Right ventricle myocardium superior (tissue), 1 donor: ENCODE measurements at places on chromosomes 3 and 15.

DNA sequence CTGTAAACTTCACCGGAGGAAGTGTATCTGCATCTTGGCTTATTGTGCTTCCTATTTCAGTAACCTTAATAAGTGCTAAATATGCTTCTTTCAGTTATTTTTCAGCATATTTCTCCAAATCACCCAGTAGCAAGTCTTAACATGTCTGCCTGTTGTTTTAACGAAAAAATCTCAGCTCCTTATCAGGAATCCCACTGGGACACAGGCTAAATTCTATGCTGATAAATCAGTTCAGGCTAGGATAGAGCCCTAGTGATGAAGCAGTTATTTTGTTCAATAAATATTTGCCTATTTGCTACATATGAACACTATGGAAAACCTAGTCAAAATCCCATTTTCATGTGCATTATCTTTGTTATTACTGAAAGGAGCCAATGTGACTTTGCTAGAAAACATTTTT, 8.2 kb upstream of the MITF start:
- DNase-seq: no peak

- no peak for DNase-seq
Observed at GRCh38 chr15:63759752-63760151, 74.0 kb downstream of the HERC1 start.

GRCh38 chr15:79282371-79283251, at the start of gene ANKRD34C:
ANKRD34C (plus strand) TSS chr15:79282722; CDS start chr15:79293285, 10,563 bp downstream.
- DNase-seq: no peak

- no peak for DNase-seq
Observed at GRCh38 chr3:161640181-161640580, 143.6 kb downstream of the OTOL1 start.

GRCh38 chr3:179608931-179609720, 4.5 kb downstream of the NDUFB5 start:
- DNase-seq: no peak

DNA sequence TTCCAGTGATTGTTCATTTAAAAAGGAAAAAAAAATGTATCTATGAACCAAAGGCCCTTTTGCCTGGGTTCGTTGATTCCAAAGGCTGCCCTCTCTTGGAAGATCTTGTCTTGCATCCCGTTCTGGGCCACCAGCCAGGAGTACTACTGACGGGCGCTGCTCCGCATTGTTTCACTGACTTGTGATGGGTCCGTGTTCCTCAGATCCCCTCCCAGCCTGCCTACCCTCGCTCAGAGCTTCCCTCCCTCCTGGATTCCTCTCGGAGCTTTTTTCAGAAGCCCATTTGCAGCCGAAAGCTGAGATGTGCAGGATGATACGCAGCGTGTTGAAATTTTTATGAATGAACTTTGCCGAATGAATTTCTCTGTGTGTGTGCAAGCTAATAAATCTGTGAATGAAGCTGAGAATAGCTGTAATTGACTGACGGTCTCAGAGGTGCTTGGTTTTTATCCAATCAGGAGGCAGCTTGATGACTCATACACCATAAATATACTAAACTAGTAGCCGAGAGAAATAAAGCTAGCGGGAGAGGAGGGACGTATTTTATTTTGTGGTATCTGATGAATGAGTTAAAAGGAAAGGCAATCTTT, at the start of gene SHC4:
Gene SHC4, minus strand, starts transcription at position 396 of the 590 bp plus-strand sequence. CDS start 904 bp downstream, outside the sequence.
- peak; percentile 75 for DNase-seq

GRCh38 chr15:95972041-95972553, 358.4 kb upstream of the NR2F2 start:
- peak; percentile 50 for DNase-seq

DNA sequence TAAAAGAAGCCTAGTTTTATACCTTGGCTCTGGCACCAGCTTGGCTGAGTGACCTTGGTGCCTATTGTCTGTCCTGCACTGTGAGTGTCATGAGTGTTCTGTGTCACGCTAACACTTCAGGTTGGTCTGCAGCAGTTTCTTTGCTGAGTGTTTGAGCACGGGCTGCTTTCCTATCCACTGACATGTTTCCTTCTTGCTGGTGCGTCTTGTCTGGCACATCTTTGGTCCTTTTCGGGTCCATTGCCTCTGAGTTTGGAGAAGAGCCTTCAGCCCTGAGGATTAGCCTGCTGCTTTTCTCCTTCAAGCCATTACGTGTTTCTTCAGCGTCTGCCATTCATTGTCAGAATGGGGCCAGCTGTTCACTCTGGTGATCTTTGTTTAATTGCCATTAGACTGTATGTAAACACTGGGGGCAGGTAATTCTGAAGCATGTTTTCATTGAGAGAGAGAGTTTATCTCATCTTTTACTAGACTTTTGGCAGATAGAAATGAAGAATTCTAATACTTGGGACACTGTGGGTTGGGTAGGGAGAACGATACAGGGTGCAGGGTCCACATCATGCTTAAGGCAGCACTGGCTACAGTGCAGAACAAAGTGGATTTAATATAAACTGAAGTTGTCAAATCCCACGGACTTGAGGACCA, 55.5 kb downstream of the LRRC28 start:
- DNase-seq: peak; percentile 44

DNA sequence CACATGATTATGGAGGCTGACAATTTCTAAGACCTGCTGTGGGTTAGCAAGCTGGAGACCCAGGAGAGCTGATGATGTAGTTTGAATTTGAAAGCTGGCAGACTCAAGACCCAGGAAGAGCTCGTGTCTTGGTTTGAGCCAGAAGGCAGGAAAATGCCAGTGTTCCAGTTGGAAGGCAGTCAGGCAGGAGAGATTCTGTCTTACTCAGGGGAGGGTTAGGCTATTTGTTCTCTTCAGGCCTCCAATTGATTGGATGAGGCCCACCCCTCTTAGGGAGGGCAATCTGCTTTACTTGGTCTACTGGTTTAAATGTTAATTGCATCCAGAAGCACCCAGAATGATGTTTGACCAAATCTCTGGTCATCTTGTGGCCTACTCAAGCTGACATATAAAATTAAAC, 40.4 kb upstream of the IGF2BP2 start:
- DNase-seq: no peak

GRCh38 chr15:38002883-38003477, 68.5 kb downstream of the TMCO5A start:
- DNase-seq: peak; percentile 59

- DNase-seq: no peak
Observed at GRCh38 chr3:163768048-163768447, 1310.2 kb downstream of the SI start.

- DNase-seq: no peak
Observed at GRCh38 chr3:118754406-118755252, 280.0 kb downstream of the IGSF11 start.

DNA sequence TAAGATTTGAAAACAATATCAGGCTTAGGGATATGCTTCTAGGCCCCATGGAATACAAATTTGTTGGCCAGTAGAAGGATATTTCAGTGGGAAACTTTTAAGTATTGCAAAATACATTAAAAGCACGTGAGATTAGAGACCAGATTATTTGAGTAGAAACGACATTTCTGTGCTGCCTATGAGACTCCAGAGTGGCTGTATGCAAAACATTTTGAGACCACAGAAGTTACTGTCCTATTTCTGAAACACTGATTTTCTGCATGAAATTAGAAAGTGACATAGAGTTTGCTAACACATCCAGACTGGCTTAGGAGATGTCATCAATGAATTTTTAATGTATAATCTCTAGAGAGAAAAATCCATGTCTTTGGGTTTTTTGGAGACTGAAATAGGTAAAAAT, 99.8 kb downstream of the KCNH8 start:
- DNase-seq: no peak

GRCh38 chr15:60568301-60568742, 89.4 kb upstream of the ICE2 start:
- DNase-seq: no peak

- DNase-seq: no peak
Observed at GRCh38 chr3:142725357-142725739, 1.5 kb downstream of the TRPC1 start.

- DNase-seq: no peak
Observed at GRCh38 chr3:153127788-153128187, 34.2 kb upstream of the RAP2B start.

DNA sequence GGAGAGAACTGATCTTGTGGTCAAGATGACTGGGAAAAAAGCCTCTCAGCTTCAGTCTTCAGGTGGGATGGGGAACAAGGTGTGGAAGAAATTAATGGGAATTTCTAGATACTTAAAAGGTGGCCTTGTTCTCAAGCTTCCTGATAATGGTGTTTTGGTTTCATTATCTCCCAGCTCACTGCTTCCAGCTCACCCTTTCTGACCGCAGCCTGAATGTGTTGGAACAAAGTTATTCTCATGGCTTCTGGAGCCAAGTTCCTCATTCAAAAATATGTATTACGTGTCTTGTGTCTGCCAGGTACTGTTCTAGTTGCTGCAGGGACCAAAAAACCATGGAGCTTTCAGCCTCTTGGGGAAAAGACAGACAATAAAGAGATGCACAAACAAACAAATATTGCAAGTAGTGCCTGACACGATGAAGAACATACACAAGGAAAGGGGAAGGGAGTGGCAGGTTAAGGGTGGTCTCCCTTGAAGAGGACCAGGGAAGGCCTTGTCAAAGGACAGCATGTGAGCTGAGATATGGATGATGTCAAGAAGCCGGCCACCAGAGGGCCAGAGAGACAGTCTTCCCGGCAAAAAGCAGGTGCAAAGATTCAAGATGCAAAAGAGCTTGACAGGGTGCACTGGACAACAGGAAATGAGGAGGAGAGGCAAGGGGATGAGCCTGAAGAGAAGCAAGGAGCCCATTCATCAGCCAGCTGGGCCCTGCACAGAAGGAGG, 35.5 kb downstream of the ARRDC4 start:
- DNase-seq: no peak

DNA sequence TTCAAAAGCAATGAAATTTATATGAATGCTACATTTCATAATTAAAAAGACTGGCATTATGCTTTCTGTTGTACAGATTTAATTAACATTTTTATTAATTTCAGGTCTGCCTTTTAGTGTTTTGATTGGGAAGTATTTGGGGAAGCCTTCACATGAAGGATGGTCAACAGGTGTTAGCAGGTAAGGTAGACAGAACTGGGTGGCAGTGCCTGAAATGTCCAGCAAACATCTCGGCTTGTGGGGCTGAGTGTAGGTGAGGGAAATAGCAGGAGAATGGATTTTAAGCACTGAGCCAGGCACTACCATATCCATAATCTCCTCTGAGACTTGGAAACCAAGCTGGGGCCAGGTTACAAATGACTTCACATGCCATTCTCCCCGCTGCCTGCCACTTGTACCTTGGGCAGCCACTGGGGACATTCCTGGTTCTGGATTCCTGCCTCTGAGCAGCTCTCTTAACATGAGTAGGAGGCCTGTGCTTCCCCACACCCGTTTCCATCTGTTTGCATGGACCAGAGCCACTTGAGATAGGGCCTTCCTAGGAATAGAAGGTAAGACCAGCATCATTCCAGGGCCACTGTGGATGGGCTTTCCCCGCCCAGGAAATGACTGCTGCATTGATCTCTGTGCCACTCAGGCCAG, 125.9 kb upstream of the HES1 start:
- DNase-seq: no peak

DNA sequence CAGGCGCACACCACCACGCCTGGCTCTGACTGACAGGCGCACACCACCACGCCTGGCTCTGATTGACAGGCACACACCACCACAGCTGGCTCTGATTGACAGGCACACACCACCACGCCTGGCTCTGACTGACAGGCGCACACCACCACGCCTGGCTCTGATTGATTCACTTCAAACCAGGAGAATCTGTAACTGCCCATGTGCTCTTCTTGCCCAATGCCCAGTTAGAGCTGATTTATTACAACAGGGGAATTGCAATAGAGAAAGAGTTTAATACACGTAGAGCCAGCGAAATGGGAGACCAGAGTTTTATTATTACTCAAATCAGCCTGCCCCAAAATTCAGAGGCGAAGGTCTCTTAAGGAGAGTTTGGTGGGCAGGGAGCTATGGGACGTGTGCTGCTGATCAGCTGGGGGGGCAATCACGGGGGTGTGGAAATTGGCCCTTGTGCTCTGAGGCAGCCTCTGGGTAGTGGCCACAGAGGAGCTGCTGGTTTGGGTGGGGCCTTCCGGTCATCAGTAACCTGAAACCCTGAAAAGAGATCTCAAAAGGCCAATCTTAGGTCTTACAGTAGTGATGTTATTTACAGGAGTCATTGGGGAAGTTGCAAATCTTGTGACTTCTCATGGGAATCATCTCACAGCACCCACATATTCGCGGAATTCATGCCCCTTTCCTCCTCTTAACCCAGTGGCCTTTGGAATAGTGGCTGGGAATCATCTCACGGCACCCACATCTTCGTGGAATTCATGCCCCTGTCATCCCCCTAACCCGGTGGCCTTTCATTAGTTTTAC, 63.8 kb upstream of the TFRC start:
- DNase-seq: no peak

GRCh38 chr15:52021128-52021671, 2.2 kb downstream of the MAPK6 start:
- no peak for DNase-seq

DNA sequence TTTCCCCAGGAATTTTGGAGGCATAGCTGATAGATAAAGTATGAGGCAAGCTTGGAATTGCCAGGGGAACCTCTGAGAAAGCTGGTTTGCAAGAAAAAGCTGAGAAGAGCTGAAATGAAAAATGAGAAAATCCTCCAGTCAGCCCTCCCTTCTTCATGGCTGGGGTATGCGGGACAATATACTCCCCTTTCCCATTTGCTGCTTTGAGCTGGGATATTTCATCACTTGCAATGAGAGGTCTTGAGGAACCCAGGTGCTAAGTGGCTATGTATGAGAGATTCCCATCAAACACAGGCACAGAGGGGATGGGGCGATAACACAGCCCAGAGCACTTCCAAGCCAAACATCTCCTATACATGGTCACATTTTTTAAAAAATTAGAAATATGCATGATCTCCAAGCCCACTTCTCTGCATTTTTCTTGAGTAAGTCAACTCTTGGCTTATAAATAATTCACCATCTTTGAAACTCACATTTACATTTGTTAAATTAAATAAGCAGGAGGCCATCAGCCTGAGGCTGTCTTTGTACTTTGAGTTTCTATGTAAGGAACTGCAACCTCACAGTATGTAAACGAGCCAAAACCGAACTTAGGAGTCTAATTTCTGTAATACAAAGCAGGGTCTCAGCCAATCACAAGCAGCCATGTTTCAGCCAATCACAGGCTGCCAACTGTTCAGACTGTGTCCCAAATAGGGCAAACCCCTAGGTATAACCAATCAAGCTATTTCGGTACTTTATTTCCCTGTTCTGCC, 983.6 kb upstream of the NR2F2 start:
- no peak for DNase-seq

DNA sequence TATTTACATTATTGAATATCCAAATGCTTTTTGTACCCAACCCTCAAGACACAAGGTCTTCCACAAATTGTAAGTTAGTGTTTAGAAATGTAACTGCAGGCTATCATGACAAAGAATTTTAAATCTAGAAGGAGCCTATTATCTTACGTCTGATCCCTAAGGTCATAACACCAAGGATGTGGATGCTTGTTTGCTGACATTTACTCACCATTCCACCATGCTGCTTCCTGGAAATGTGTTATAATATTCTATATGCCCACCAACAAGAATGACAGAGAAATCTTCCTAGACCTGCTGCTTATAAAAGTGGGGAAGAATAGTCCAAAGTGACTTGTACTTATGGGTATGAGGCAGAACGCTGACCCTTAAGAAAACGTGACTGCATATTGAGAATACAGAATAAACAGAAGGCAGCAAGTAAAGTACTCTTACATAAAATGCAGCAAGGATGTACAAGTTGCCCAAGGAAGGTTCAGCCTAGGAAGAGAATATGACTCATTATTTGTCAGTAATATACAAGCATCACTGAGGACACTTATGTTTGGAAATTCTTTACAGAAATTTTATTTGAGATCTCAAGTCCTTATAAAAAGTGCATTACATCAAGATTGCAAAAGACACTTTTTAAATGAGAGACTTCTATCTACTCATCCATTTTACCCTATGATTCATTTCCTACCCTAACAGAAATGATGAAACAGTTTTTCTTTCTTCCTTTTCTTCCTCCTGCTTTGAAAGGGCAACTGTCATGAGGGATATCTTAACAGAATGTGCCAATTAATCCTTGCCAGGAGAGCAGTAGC, 59.6 kb downstream of the ESYT3 start:
- DNase-seq: no peak
